ENCODE measurements at places on chromosomes 2 and 18.

DNA sequence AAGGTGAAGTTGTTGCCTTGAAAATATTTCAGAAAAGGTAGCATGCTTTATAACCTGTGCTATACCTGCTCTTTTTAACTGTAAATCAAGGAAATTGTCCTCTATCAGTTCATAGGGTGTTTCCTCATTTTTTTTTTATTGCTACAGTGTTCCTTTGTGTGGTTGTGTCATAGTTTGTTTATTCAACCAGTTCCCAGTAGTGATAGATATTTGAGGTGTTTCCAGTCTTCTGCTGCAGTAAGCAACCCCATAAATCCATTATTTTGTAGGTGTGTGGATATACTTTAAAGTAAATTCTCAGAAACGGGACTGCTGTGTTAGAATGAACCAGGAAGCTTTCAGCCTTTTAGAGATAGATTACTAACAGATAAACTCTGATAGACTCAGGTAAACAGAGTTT, 39.6 kb downstream of the SEMA4F start:
- no peak for DNase-seq

GRCh38 chr2:234951664-234952269, at the start of gene SH3BP4:
Gene SH3BP4 (plus strand): TSS chr2:234952017. CDS start chr2:235035003, 82,986 bp downstream.
- no peak for DNase-seq

DNA sequence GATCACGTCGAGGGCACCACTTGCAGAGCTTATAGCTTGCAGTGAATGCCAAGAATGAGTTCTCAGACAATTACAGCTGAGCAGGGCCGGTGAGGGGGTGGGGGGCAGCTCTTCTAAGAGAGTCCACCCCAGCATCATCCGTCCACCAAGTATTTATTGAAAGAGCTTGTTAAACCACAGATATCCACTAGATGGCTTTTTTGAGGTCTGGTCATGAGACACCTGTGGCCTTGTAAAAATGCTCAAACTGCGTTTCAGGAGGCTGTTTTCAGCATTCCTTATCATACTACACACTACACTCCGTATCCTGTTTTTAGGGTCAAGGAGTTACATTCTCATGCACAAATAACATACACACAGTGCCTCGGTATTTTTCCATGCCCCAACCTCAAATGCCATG, 51.5 kb downstream of the DNAJC10 start:
- DNase-seq: no peak

GRCh38 chr2:189982780-189983394, 79.6 kb downstream of the MSTN start:
- DNase-seq: no peak

DNA sequence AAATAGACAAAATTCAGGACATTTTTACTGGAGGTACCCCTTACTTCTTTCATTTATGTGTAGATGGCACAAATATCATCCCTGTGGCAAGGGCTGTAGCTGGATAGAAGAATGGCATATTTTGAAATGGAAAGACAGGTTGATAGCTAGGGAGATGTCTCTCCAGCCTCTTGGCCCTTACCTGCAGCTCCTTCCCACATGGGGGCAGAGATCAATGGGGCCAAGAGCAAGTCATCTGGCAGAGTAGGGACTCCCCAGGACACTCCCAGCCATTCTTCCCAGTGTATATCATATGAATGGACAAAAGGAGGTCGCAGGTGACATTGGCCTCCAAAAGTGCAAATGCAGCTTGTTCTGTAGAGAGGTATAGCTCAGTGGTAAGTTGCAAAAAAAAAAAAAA, 192.2 kb upstream of the ATP5MC3 start:
- no peak for DNase-seq

DNA sequence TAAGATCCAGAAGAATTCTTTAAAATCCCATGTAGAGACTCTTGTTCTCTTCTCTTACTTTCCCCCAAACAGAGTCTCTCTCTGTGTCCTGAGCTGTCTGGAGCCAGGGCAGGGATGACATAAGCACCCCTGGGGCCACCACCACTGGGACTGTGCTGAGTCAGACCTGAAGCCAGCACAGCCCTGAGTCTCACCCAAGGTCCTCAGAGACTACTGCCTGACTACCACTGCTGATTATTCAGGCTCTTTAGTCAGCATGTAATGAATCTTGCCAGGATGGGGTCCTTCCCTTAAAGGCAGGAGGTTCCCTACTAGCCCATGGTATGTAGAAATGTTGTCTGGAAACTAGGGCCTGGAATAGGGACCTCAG, 34.9 kb upstream of the DYNC1I2 start:
- DNase-seq: no peak

GRCh38 chr2:7992612-7993602, 688.9 kb upstream of the ID2 start:
- DNase-seq: no peak

DNA sequence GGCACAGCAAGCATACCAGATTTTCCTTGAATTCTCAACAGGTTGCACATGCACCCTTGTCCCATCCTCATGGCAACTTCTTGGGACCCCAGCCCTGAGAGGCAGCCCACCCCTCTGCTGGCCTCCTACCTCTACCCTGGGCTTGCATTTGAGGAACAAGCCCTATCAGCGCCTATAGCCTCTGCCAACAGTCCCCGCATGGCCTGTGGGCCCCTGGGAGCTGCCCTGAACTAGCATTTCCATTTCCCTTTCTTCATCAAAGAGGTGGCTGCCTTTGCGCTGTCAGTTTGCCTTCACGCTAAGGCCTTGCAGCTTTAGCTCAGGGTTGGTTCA, 5.4 kb upstream of the ZAP70 start:
- no peak for DNase-seq

DNA sequence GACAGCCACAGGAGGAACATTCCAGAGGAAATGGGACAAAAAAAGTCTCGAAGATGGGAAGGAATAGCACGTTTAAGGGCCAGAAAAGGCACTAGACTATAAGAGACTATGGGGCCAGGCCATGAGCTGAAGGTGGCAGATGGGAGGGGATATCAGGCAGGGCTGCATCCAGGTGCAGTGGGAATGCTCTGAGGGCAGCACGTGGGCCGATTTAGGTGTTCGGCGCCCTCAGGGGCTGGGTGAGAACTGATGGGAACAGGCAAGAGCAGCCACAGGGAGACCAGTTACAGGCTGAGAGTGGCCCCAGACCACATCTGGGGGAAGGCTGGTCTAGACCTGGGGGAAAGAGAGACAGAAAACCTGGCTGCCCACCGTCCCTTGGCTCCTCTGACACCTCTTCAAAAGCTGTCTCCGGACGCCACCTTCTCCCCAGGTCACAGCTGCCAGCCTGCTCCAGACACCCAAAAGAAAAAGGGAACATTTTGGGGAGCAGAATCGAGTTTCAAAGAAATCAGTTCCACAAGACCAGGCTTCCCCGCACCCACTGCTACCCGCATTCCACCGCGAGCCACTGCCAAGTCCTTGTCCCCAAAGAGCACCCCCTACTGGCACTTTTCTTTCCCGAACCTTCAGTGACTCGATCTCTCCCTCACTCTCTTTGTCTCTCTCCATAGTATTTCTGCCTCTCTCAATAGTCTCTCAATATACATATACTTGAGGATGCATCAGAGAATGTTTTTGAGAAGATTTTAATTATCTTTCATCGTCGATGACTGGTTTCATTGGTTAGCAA, 190.1 kb upstream of the AGAP1 start:
- DNase-seq: no peak

GRCh38 chr18:77608807-77609206, 359.2 kb downstream of the GALR1 start:
- DNase-seq: no peak
